ENCODE measurements at places on chromosomes 5 and 9.
A peak's percentile ranks its signal among the peaks of the same experiment; 100 is the strongest.

- DNase-seq: no peak
These were observed 41.9 kb downstream of the LURAP1L start for GRCh38 chr9:12816656-12817101.

DNA sequence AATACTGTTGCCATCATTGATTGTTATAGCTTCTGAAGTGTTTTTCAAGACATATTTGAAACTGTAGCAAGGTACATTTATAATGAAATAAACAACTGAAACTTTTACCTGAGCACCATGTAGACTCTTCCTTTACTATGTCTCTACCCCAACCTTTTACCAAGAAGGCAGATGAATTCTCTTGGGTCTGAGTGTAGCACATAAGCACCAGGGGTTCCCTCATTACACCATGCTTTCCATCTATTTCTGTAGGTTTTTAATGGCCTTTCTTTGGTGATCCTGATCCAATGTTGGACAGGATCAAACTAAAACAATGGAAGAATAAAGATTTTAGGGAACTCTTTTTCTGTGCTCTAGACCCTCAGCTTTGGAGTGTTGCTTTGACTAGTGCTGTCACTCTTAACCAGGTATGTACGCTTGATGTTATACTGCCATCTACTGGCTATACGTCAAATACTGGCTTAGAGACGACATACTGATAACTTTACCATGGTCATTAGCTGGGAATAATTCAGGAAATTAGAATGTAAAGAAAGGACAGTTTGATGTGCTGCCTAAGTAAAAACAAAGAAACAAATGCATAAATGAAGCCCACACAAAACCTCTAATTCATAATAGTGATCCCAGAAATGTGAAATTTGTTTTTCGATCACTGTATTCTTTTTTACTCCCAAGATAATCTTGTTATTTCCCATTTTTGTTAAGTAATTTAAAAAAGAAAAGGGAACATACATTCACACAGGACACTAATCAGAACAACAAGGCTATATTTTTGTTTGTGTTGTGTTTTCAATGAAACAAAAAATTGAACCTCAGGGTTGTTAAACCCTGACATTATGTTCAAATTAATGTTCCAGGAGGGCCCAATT is 30.7 kb downstream of the IFNW1 start:
- peak; percentile 20 for DNase-seq

DNA sequence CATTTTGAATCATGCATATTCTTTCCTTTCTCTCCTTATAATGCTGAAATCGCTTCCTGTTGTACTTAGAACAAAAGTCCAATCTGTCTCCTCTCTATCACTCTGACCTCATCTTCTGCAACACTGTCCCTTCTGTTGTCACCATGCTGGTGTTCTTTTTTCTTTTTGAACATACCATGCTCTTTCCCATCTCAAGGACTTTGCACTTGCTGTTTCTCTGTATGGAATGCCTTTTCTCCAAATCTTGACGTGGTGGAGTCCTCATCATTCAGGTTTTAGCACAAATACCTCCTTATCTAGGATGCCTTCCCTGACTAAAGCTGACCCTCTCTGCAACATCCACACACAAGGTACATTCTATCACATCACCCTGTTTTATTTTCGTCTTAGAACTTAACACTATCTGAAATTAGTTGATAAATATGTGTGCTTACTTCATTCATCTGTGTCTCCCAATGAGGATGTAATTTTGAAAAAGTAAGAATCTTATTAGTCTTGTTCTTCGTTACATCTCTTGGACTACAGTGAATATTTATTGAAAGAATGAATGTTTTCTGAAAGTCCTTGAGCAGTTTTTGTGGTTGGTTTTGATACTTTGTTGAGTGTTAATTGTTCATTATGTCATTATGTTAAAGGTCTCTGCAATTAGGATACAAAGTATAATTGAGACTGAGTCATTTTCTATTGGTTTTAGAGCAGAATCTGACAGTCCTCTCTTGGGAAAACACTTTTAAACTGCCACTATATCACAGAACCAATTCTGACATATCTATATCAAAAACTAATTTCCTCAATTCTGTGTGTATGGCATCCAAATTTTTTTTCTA is 145.3 kb upstream of the RASA1 start:
- DNase-seq: no peak

DNA sequence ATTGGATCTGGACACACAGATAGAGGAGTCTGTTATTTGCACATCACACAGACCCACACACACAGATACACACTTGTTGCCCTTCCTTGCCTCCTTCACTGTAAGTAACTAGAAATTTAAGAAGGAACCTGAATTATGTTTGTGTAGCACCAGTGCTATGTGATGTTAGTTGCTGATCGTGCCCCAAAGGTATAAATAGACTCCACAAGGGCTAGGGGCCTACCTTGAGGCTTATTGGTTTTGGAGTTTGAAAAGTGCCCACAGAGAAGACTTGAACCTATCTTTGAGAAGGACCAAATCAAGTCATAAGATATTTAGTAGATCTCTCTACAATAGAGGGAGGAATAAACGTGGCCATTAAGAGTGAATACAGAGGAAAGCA is 8.8 kb upstream of the TGFBI start:
- no peak for DNase-seq

Measured in HL-60 (cell line).